ENCODE measurements at places on chromosomes 7 and 10. TPM values are rescaled to one million over a fixed set of nuclear protein-coding genes. Genes with fewer than 3 reads are reported as not detected.

The LRCH4 gene
- total RNA-seq: 34.0 TPM

The KIF11 gene
- 7.9 TPM for total RNA-seq

The VWC2 gene
- not detected for total RNA-seq

The PIP gene
- total RNA-seq: not detected

The CYP2C19 gene
- total RNA-seq: 46.4 TPM

The ZNF273 gene
- total RNA-seq: 4.9 TPM

The PPP1R3C gene
- 65.7 TPM for total RNA-seq

The MYO1G gene
- 0.03 TPM for total RNA-seq

The GIMAP8 gene
- total RNA-seq: 0.10 TPM

GRCh38 chr10:47164126-47164799, 135.7 kb upstream of the GDF10 start:
- H3K36me3 ChIP-seq: no peaks in the 10 kb centered on the region

GRCh38 chr7:144391823-144392255, 11.7 kb downstream of the NOBOX start:
- H3K4me1 ChIP-seq: peaks cover 10% of the 10 kb centered on the region
- H3K27me3 ChIP-seq: no peaks in the 10 kb centered on the region

- no peak for DNase-seq
- H3K4me1 ChIP-seq: no peaks in the 10 kb centered on the region
- H3K4me3 ChIP-seq: no peak overlapping the region
- no peaks in the 10 kb centered on the region for H3K36me3 ChIP-seq
- H3K27me3 ChIP-seq: peaks cover 2% of the 10 kb centered on the region
These were observed 49.9 kb upstream of the CAMK2B start for GRCh38 chr7:44375236-44375699.

- peak; percentile 58 for DNase-seq
- H3K27me3 ChIP-seq: peaks cover 77% of the 10 kb centered on the region
- H3K4me3 ChIP-seq: no peak overlapping the region
- H3K4me1 ChIP-seq: no peaks in the 10 kb centered on the region
- no peak overlapping the region for H3K27ac ChIP-seq
These were observed 55.4 kb downstream of the MICALL2 start for GRCh38 chr7:1403638-1404459.

- no peak for DNase-seq
- H3K4me3 ChIP-seq: no peak overlapping the region
- no peaks in the 10 kb centered on the region for H3K4me1 ChIP-seq
- no peak overlapping the region for H3K27ac ChIP-seq
These were observed 9.9 kb downstream of the PTPRE start for GRCh38 chr10:127916826-127917225.

- no peaks in the 10 kb centered on the region for H3K4me1 ChIP-seq
- no peaks in the 10 kb centered on the region for H3K36me3 ChIP-seq
- peak overlapping the region; percentile 20 for H3K4me3 ChIP-seq
- H3K27me3 ChIP-seq: no peaks in the 10 kb centered on the region
- peak overlapping the region; percentile 8 for H3K27ac ChIP-seq
These were observed 14.0 kb upstream of the RALA start for GRCh38 chr7:39609113-39609934.

DNA sequence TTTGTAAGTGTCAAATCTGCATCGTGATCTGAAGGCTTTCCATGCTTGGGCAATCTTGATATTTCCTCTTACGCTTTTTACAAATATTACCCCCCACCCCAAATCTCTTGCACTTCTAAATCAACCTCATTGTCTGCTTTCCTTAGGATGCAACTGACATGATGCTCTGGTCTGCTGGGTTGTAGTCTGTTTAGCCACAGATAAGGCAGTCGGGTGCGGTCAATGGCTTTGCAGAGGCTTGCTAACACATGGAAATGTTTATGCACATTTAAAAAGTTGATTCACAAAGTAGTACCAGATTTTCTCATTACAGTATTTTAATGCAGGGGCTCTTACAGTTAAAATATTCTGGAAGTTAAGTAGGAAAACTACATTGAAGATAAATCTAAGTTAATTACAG, 172.5 kb downstream of the BAMBI start:
- no peaks in the 10 kb centered on the region for H3K27me3 ChIP-seq
- no peaks in the 10 kb centered on the region for H3K4me1 ChIP-seq
- no peak for DNase-seq
- no peak overlapping the region for H3K4me3 ChIP-seq
- H3K27ac ChIP-seq: no peak overlapping the region
- H3K36me3 ChIP-seq: no peaks in the 10 kb centered on the region

DNA sequence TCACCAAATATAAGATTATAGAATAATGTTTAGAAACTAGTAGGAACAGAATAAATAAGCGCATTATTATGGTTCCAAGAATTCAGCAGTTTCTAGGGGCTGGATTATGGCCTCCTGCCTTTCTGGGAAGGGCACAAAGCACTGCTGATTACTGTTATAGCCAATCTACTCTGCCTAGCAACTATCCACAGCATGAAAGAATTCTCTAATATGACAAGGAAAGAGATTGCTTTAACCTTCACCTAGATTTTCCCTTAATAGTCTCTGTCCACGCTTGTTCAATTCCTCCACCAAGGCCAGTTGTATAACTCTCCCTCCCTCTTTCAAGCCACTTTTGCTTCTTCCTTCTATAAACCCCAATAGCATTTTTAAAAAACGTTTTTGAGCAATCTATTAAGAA, 1033.6 kb upstream of the LRRTM3 start:
- no peaks in the 10 kb centered on the region for H3K36me3 ChIP-seq
- no peaks in the 10 kb centered on the region for H3K27me3 ChIP-seq
- peaks cover 6% of the 10 kb centered on the region for H3K4me1 ChIP-seq
- peak overlapping the region; percentile 8 for H3K27ac ChIP-seq
- no peak overlapping the region for H3K4me3 ChIP-seq

DNA sequence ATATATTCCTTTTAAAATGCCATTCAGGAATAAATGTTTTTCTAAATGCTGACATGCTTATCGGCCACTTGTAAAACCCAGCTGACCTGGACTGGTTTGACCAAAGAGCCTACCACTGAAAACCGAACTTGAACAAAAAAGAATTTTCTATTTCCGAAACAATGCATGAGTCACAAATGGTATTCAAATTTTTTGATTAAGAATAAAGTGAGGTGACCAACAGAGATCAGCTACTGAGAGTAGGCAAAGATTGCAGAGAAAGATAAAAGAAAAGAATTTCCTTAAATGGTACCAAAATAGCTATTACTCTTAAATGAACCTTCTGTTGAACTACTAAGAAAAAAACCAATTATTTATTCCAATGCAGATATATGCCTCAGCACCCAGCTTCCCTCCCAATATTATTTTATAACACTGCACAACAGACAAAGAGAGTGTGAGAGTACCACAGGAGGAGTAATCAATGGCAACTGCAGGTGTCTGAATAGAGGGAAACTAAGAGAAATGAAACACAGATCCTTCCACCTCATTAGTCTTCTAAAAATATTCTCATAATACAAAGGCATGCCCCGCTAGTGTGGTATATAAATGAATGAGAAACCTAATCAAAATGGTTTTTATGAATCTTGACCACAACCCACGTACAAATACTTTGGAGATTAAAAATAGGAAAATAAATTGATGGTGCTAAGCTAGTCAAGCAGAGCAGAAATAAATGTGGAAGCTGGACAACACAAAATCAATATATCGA, 20.1 kb downstream of the OSBPL3 start:
- H3K27ac ChIP-seq: no peak overlapping the region
- H3K27me3 ChIP-seq: no peaks in the 10 kb centered on the region
- no peak overlapping the region for H3K4me3 ChIP-seq
- H3K36me3 ChIP-seq: no peaks in the 10 kb centered on the region
- no peak for DNase-seq
- no peaks in the 10 kb centered on the region for H3K4me1 ChIP-seq

GRCh38 chr10:49552277-49552676, 13.4 kb upstream of the ERCC6 start:
- H3K4me1 ChIP-seq: no peaks in the 10 kb centered on the region
- no peak overlapping the region for H3K4me3 ChIP-seq
- H3K27ac ChIP-seq: no peak overlapping the region
- H3K36me3 ChIP-seq: no peaks in the 10 kb centered on the region

DNA sequence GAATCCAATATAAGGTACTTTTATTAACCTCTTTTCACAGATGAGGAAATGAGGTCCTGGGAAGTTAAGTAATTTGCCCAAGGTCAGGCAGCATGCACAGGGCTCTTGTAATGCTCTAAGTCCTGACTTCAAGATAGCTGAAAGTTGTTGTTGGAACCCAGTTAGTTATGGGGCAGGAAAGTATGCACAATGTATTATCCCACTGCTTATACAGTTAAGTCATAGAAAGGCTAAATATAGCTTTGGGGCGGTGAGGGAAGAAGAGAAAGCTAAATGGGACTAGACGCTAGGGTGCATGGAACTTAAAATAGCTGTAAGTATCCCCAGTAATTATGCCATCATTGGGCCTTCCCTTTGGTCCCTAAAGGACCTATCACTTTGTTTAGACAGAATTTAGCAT, 9.2 kb downstream of the GLCCI1 start:
- H3K4me3 ChIP-seq: no peak overlapping the region
- H3K4me1 ChIP-seq: peaks cover 13% of the 10 kb centered on the region
- no peaks in the 10 kb centered on the region for H3K36me3 ChIP-seq
- no peak for DNase-seq

DNA sequence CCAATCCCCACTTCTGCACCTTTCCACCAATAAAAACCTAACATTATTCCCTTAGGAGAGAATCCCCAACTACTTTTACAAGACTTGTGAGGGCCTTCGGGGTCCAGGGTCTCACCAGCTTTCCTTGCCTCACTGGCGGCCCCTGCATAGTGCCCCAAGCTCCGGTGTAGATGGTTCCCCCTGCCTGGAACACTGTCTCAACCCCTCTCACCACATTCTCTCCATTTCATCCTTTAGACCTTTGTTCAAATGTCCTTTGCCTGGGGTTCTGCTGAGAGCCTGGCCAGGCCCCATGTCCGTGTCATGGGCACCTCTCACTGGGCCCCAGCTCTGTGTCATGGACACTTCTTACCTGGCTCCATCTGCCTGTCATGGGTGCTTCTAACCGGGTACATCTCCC, 64.5 kb upstream of the SORCS3 start:
- H3K36me3 ChIP-seq: no peaks in the 10 kb centered on the region
- H3K27me3 ChIP-seq: peaks cover 11% of the 10 kb centered on the region
- no peak overlapping the region for H3K4me3 ChIP-seq
- H3K27ac ChIP-seq: no peak overlapping the region

- no peak for DNase-seq
- no peak overlapping the region for H3K4me3 ChIP-seq
These were observed 149.3 kb upstream of the SHH start for GRCh38 chr7:155961241-155962190.

DNA sequence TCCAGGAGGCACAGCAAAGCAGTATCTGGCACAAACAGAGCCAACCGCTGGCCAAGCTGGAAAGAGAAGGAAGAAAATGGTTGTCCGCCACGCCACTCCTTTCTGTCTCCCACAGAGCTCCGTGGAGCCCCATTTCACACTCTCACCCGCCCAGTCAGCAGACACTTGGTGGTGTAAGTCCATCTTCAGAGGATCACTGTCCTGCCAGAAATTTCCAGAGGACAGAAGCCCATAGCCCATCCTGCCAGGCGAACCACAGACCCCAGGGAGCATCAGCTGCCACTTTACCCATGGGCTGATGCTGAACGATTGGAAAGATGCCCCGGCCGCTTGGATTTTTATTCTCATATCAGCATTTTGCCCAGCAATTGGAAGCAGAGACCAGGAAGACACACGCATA, 144.7 kb upstream of the LYZL2 start:
- no peaks in the 10 kb centered on the region for H3K27me3 ChIP-seq
- H3K4me3 ChIP-seq: no peak overlapping the region
- no peaks in the 10 kb centered on the region for H3K36me3 ChIP-seq
- no peak overlapping the region for H3K27ac ChIP-seq
- DNase-seq: no peak

GRCh38 chr10:28250782-28251181, 52.1 kb downstream of the MPP7 start:
- H3K4me1 ChIP-seq: no peaks in the 10 kb centered on the region
- H3K27ac ChIP-seq: no peak overlapping the region
- H3K36me3 ChIP-seq: no peaks in the 10 kb centered on the region
- no peak overlapping the region for H3K4me3 ChIP-seq
- peak; percentile 20 for DNase-seq

GRCh38 chr10:36943544-36943943, 181.9 kb upstream of the ANKRD30A start:
- H3K27me3 ChIP-seq: no peaks in the 10 kb centered on the region
- H3K36me3 ChIP-seq: no peaks in the 10 kb centered on the region
- H3K4me1 ChIP-seq: no peaks in the 10 kb centered on the region
- no peak overlapping the region for H3K27ac ChIP-seq
- DNase-seq: no peak

DNA sequence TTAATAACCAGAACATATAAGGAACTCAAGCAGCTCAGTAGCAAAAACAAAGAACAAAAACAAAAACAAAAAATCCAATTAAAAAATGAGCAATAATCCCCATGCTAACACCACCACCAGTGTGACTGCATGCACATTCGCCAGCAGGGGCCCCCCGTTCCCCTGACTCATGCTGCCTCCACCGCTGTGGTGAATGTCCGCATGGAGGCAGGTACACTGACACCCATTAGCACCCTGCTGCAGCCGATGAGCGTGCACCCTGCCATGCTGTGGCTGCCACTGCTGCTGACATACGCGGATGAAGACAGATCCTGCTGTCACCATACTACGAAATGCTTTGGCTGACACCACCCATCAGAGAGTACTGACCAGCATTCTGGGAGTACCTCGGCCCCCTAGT, 321.6 kb upstream of the LRRTM3 start:
- no peak overlapping the region for H3K4me3 ChIP-seq
- H3K4me1 ChIP-seq: no peaks in the 10 kb centered on the region
- no peaks in the 10 kb centered on the region for H3K27me3 ChIP-seq

DNA sequence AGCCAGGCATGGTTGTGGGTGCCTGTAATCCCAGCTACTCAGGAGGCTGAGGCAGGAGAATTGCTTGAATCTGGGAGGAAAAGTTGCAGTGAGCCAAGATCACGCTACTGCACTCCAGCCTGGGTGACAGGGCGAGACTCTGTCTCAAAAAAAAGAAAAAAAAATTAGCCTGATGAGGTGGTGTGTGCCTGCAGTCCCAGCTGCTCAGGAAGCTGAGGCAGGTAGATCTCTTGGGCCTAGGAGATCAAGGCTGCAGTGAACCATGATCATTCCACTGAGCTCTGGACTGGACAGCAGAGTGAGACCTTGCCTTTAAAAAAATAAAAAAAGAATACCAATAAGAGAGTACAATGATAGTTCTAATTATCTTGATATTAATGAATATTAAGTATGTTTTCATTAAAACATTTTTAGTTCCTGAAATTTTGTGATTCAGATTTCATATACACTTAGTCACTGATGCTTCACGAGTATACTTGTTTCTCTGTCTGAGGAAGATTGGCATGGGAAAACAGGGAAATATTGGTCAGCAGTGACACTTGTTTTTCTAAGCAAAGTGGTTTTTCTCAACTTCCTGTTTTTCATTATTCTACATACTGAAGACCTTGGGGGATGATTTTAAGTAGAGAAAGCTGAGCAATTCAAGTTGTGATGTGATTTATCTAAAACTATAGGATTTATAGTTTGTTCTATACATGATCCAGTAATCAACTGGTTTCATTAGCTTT, 76.8 kb downstream of the ADK start:
- H3K27ac ChIP-seq: no peak overlapping the region
- no peak for DNase-seq
- no peaks in the 10 kb centered on the region for H3K27me3 ChIP-seq
- no peak overlapping the region for H3K4me3 ChIP-seq
- no peaks in the 10 kb centered on the region for H3K4me1 ChIP-seq

- H3K36me3 ChIP-seq: no peaks in the 10 kb centered on the region
- H3K4me1 ChIP-seq: no peaks in the 10 kb centered on the region
- no peak overlapping the region for H3K4me3 ChIP-seq
- H3K27me3 ChIP-seq: no peaks in the 10 kb centered on the region
- no peak overlapping the region for H3K27ac ChIP-seq
These were observed 626.0 kb downstream of the ACTR3B start for GRCh38 chr7:153385502-153385901.
